Activated CD4-positive, alpha-beta memory T cell treated with anti-CD3 and anti-CD28 coated beads for 36 hours (primary cell): ENCODE measurements at places on chromosomes 3 and 15.

DNA sequence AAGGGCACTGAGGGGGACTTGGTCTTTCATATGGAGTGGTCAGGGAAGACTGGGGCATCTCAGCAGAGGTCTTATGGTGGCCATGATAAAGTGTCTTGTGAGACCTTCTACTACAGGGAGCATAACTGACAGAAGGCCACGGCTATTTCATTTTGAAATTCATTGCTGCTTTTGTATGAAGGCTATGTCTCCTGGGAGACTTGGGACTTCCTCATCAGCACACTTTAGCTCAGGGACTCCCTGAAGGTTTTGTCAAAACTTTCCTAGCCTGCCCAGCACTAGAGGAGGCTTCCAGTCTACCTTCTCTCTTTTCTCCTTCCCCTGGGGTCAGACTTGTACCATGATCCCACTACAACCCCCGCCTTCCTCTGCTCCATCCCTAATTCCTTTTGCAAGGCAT, 77.2 kb upstream of the RASGRF1 start:
- no peaks in the 10 kb centered on the region for H3K4me1 ChIP-seq
- H3K4me3 ChIP-seq = no peak overlapping the region
- no peak overlapping the region for H3K27ac ChIP-seq
- no peaks in the 10 kb centered on the region for H3K36me3 ChIP-seq

- peak; percentile 42 for DNase-seq
- no peaks in the 10 kb centered on the region for H3K27me3 ChIP-seq
- no peak overlapping the region for H3K27ac ChIP-seq
- no peak overlapping the region for H3K4me3 ChIP-seq
- peaks cover 67% of the 10 kb centered on the region for H3K36me3 ChIP-seq
- peaks cover 2% of the 10 kb centered on the region for H3K4me1 ChIP-seq
These were observed 42.5 kb downstream of the TAMM41 start for GRCh38 chr3:11803977-11804892.

GRCh38 chr15:59160880-59161593, 45.6 kb upstream of the LDHAL6B start:
- no peaks in the 10 kb centered on the region for H3K36me3 ChIP-seq
- H3K27me3 ChIP-seq = no peaks in the 10 kb centered on the region
- no peak overlapping the region for H3K27ac ChIP-seq

GRCh38 chr15:87660251-87661129, 596.0 kb downstream of the NTRK3 start:
- DNase-seq = no peak
- H3K4me1 ChIP-seq = no peaks in the 10 kb centered on the region
- H3K36me3 ChIP-seq = peaks cover 5% of the 10 kb centered on the region

DNA sequence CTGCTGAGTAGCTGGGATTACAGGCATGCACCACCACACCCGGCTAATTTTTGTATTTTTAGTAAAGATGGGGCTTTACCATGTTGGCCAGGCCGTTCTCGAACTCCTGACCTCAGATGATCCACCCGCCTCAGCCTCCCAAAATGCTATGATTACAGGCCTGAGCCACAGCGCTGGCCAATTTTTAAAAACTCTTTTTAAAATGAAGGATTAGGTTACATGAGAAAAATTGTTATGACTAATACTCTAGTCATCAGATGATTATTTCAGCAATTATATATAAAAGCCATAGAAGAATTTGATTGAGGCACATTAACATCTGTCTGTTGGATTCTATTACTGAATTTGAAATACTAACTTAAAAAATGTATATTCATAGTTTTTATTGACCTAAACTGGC, 134.1 kb upstream of the MNS1 start:
- no peaks in the 10 kb centered on the region for H3K36me3 ChIP-seq
- H3K27me3 ChIP-seq = peaks cover 2% of the 10 kb centered on the region
- H3K27ac ChIP-seq = no peak overlapping the region

GRCh38 chr3:135456108-135456790, 509.3 kb upstream of the PPP2R3A start:
- no peak for DNase-seq
- no peak overlapping the region for H3K27ac ChIP-seq
- no peak overlapping the region for H3K4me3 ChIP-seq
- H3K27me3 ChIP-seq = no peaks in the 10 kb centered on the region

GRCh38 chr15:96695426-96695825, 364.9 kb downstream of the NR2F2 start:
- H3K36me3 ChIP-seq = no peaks in the 10 kb centered on the region
- H3K4me3 ChIP-seq = no peak overlapping the region
- H3K27ac ChIP-seq = no peak overlapping the region
- no peaks in the 10 kb centered on the region for H3K27me3 ChIP-seq
- no peaks in the 10 kb centered on the region for H3K4me1 ChIP-seq

GRCh38 chr3:17850448-17850847, 108.0 kb upstream of the TBC1D5 start:
- no peaks in the 10 kb centered on the region for H3K36me3 ChIP-seq
- no peak overlapping the region for H3K27ac ChIP-seq
- DNase-seq = no peak
- no peak overlapping the region for H3K4me3 ChIP-seq

DNA sequence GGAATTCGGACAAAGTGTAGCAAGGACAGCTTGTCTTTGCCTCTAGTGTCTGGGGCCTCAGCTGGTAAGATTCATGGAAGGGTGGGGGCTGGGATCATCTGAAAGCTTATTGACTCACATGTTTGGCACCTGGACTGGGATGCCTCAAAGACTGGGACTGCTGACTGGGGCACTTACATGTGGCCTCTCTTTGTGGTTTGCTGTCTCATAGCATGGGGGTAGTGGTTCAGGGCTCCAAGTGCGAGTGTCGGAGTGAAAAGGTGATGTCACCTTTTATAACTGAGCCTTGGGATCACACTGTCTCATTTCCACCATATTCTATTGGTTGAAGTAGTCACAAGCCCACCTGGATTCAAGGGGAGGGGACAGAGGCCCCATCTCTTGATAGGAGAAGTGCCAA, 6.8 kb downstream of the MFSD1 start:
- DNase-seq = peak; percentile 28
- no peak overlapping the region for H3K27ac ChIP-seq
- no peak overlapping the region for H3K4me3 ChIP-seq
- peaks cover 44% of the 10 kb centered on the region for H3K36me3 ChIP-seq
- H3K4me1 ChIP-seq = peaks cover 14% of the 10 kb centered on the region
- no peaks in the 10 kb centered on the region for H3K27me3 ChIP-seq

DNA sequence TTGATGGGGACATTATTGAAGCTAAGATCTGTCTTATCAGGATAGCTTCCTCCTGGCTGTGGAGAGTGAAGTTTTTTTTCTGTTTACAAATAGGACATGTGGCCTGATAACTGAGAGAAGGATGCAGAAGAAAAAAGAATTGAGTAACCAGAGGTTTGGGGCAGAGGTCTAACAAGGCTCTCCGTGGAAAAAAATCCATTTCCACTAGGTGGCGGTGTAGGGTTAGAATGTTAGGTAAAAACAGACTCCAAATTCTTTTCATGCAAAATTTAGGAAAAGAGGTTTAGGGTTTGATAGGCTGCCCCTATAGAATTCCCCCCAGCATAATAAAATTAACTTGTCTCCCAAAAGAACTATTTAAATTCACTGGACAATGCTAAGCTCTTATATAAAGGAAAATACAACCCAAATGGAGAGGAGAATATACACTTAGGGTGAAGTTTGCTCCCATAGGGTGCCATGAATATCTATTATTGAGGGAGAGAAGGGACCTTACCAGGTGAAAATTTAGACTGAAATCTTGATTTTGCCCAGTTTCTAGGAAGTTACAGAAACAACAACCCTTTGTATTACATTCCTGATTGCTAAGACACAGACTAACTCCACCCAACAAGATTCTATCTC, 1560.4 kb downstream of the OTOL1 start:
- H3K27me3 ChIP-seq = no peaks in the 10 kb centered on the region
- no peak overlapping the region for H3K4me3 ChIP-seq
- H3K27ac ChIP-seq = no peak overlapping the region
- H3K4me1 ChIP-seq = no peaks in the 10 kb centered on the region
- no peaks in the 10 kb centered on the region for H3K36me3 ChIP-seq
- no peak for DNase-seq

- H3K27me3 ChIP-seq = no peaks in the 10 kb centered on the region
- no peak overlapping the region for H3K4me3 ChIP-seq
- DNase-seq = no peak
- no peaks in the 10 kb centered on the region for H3K4me1 ChIP-seq
These were observed 6.1 kb downstream of the GRAMD1C start for GRCh38 chr3:113844622-113845222.

GRCh38 chr3:192223815-192224214, 503.5 kb downstream of the FGF12 start:
- H3K4me3 ChIP-seq = no peak overlapping the region
- no peaks in the 10 kb centered on the region for H3K36me3 ChIP-seq
- H3K27ac ChIP-seq = no peak overlapping the region
- no peaks in the 10 kb centered on the region for H3K4me1 ChIP-seq

DNA sequence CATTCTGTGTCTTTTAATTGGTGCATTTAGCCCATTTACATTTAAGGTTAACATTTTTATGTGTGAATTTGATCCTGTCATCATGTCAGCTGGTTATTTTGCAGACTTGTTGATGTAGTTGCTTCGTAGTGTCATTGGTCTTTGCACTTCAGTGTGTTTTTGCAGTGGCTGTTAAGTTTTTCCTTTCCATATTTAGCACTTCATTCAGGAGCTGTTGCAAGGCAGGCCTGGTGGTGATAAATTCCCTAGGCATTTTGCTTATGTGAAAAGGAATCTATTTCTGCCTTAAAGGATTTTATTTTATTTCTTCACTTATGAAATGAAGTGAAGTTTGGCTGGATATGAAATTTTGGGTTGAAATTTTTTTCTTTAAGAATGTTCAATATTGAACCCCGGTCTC, 70.2 kb upstream of the CD96 start:
- DNase-seq = no peak
- H3K27me3 ChIP-seq = no peaks in the 10 kb centered on the region
- H3K36me3 ChIP-seq = no peaks in the 10 kb centered on the region
- H3K4me3 ChIP-seq = no peak overlapping the region

DNA sequence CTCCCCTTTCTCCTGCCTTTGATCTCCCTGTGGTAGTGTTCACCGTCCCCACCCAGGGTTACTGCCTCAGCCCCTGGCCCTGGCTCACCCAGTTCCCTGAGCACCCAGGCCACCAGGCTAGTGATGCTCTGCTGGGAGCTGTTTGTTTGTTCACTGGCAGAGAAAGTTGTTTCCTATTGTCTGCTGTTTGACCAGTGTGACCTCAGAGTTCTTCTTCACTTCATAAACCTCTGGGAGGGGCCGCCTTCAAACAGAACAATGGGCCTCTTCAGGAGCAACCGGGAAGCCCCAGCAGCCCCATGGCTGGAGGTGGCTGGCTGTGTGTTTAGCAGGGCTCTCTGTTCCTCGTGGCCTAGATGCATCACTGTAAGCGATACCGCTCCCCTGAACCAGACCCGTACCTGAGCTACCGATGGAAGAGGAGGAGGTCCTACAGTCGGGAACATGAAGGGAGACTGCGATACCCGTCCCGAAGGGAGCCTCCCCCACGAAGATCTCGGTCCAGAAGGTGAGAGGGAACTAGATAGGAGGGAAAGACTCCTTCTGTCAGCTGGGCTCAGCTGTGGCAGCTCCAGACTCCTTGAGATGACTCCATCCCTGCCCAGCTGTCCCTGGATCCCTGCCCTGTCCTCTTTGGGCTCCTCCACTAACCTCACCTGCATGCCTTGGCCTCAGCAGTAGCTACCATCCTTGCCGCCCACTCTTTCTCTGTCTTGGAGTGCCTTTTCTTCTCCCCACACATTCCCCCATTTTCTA, 3.4 kb downstream of the CLK3 start:
- H3K4me3 ChIP-seq = no peak overlapping the region
- H3K4me1 ChIP-seq = peaks cover 44% of the 10 kb centered on the region
- H3K27me3 ChIP-seq = no peaks in the 10 kb centered on the region
- no peak overlapping the region for H3K27ac ChIP-seq

DNA sequence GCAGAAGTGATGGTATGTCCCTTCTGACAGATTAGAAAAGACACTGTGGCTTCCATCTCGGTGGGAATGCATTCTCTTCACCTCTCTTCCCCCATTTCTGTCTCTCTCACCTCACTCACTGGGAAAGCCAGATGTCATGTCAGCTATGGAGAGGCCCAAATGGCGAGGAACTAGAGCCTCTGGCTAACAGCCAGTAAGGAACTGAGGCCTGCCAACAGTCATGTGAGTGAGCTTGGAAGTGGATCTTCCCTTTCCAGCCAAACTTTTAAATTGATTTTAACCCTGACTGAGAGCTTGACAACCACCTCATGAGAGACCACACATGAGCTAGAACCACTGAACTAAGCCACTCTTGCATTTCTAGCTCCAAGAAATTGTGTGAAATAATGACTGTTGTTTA, 35.2 kb upstream of the CDAN1 start:
- DNase-seq = no peak
- H3K4me1 ChIP-seq = no peaks in the 10 kb centered on the region
- H3K27me3 ChIP-seq = no peaks in the 10 kb centered on the region
- H3K36me3 ChIP-seq = peaks cover 39% of the 10 kb centered on the region
- H3K4me3 ChIP-seq = no peak overlapping the region
- H3K27ac ChIP-seq = no peak overlapping the region

- H3K4me3 ChIP-seq = peak overlapping the region; percentile 76
- no peaks in the 10 kb centered on the region for H3K27me3 ChIP-seq
- peaks cover 2% of the 10 kb centered on the region for H3K36me3 ChIP-seq
- peaks cover 32% of the 10 kb centered on the region for H3K4me1 ChIP-seq
- peak; percentile 92 for DNase-seq
These were observed 961 bp downstream of the HAPLN3 start for GRCh38 chr15:88894348-88894818.

DNA sequence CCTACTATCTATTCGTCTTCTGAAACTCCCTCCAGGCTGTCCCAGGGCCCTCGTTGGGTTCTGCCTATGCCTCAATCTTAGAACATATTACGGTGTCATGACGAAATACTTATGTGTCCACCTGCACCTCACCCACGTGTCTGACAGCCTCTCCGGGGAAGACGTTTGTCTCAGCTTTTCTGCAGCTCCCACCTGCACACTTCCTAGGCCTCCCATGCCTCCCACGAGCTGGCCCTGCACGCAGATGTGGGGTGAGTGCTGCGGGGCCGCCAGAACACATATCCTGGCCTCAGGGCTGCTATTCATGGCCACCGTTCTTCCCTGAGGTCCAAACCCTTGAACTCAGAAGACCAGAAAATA, 7.1 kb upstream of the MUSTN1 start:
- H3K27me3 ChIP-seq = no peaks in the 10 kb centered on the region
- H3K36me3 ChIP-seq = peaks cover 4% of the 10 kb centered on the region
- peaks cover 24% of the 10 kb centered on the region for H3K4me1 ChIP-seq
- H3K4me3 ChIP-seq = no peak overlapping the region
- no peak overlapping the region for H3K27ac ChIP-seq

- no peak overlapping the region for H3K27ac ChIP-seq
- no peak overlapping the region for H3K4me3 ChIP-seq
- H3K4me1 ChIP-seq = no peaks in the 10 kb centered on the region
- H3K27me3 ChIP-seq = no peaks in the 10 kb centered on the region
- DNase-seq = no peak
- H3K36me3 ChIP-seq = no peaks in the 10 kb centered on the region
These were observed 992.2 kb downstream of the DIPK2A start for GRCh38 chr3:144963810-144964209.
